ENCODE measurements at places on chromosomes 2 and 18.

GRCh38 chr2:148021059-148021861 lies at the start of gene MBD5:
TSS of gene MBD5 (plus strand) at chr2:148021091.
- DNase-seq = peak; percentile 57

GRCh38 chr2:70094978-70095719 lies 7.9 kb downstream of the PCBP1 start:
- peak; percentile 53 for DNase-seq

GRCh38 chr2:57408587-57408986 lies 638.0 kb upstream of the VRK2 start:
- DNase-seq = no peak

DNA sequence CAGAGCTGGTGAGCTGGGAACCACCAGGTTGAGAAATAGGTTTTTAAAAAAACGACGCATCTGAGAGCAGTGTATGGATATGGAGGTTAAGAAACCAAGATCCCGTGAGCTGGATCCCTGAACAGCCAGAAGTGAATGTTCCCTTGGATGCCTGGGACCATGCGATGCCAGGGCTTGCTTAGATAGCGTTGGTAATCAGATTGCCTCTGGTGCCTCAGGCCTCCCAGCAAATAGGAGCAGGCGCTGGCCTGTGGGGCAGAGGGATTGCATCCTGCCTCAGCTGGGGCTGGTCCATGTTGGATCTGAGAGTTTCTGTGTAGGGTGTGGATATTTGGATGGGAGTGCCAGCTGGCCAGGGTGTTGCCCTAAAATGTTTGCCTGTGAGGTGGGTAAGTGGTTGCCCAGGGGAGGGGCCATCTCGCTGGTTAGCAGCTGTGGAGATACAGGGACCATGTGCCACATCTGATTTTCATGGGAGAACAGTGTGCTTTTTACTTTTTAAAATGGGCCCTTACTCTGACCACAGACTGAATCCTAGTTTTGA lies 80.8 kb upstream of the MCFD2 start:
- no peak for DNase-seq

DNA sequence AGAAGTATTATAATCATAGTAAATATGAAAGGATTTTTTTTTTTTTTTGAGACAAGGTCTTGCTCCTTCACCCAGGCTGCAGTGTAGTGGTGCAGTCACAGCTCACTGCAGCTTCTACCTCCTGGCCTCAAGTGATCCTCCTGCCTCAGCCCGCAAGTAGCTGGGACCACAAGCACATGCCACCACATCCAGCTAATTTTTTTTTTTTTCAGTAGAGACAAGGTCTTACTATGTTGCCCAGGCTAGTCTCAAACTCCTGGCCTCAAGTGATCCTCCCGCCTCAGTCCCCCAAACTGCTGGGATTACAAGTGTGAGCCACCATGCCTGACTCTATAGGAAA lies 301.6 kb upstream of the STON1 start:
- DNase-seq = no peak

- peak; percentile 58 for DNase-seq
These were observed 1.3 kb upstream of the LYPD1 start for GRCh38 chr2:132671151-132671835.

DNA sequence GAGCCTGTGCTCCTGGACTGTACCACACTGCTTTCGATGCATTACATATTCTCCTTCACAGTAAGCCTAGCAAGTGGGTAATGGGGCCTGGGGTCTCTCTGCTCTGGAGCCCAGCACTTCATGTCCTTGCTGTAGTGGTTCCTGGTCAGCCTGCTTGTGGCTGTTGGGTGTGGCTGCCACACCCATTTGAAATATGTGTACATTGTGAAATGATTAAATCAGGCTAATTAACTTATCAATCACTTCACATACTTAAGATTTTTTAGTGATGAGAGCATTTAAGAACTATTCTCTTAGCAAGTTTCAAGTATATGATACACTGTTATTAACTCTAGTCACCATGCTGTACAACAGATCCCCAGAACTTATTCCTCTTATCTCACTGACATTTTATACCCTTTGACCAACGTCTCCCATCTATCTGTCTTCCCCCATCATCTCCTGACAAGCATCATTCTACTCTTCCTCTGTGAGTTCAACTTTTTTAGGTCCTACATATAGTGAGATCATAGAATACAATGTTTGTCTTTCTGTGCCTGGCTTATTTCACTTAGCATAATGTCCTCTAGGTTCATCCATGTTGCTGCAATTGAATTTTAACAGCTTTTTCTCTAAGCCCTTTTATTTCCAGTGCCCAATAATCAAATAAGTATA lies 92.1 kb downstream of the LYPD6 start:
- DNase-seq = peak; percentile 41

- no peak for DNase-seq
These were observed 157.6 kb upstream of the NRP2 start for GRCh38 chr2:205524656-205525055.

GRCh38 chr2:182717816-182718215 lies 1.8 kb downstream of the DNAJC10 start:
- DNase-seq = no peak

GRCh38 chr2:96882906-96883305 lies 13.0 kb upstream of the SEMA4C start:
- DNase-seq = no peak

DNA sequence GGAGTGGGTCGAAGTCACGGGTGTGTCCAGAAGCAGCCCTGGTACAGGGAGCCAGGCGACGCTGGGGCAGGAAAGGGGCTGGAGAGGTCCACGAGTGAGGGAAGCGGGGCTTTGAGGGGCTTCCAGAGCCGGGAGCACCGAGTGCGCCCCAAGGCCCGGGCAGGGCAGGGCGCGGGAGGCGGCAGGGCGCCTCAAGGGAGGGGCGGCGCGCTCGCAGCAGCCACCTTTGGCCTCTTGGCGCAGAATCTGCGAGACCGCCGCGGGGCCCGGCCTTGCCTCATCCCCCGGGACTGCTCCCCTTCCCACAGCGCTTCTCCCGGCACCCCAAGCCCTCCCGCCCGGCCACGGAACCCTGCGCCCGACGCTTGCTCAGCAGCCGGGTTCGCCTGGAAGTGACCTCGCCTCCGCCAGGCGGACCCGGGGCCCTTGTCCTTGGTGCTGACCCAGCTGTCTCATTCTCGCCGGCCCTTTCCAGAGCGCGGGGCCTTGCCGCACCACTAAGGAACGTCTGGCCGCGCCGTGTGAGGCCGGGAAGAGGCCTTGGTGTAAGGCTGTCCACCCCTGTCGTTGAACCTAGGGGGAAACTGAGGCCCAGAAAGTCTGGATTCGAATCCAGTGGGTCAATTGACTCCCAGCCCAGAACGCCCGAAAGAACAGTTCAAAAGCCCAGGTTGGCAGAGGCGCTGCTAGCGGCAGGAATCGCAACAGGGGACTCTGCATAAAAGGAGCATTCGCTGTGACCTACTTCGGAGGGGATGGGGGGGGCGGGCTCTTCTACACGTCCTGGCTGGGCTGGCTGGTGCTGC lies 584 bp upstream of the DNER start:
- DNase-seq = peak; percentile 61

DNA sequence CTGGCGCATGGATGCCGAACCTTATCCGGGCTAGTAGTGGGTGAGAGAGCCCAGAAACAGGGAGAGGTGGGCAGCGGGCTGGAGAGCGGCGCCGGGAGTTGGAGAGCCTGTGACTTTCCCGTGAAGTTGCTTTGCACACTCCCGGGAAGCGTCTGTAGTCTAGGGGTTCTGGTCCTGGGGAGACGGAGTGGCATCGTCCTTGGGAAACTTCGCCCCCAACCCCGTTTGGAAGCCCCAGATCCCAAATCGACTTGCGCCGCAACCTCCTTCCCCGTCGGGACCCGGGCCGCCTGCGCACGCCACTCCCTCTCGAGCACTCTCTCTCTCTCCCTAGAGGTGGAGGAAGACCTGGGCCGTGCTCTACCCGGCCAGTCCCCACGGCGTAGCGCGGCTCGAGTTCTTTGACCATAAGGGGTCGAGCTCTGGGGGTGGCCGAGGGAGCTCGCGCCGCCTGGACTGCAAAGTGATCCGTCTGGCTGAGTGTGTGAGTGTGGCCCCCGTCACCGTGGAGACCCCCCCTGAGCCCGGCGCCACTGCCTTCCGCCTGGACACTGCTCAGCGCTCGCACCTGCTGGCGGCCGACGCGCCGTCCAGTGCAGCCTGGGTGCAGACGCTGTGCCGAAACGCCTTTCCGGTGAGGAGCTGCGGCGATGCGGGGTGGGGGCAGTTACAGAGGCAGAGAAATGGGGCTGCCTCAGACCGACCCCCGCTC lies 456 bp downstream of the DOK1 start:
- DNase-seq = peak; percentile 58
